NCI-H1930 (cell line): ENCODE measurements at places on chromosomes 7 and 10.

GRCh38 chr10:74585231-74586087 is 240.9 kb upstream of the KAT6B start:
- peak; percentile 38 for DNase-seq

DNA sequence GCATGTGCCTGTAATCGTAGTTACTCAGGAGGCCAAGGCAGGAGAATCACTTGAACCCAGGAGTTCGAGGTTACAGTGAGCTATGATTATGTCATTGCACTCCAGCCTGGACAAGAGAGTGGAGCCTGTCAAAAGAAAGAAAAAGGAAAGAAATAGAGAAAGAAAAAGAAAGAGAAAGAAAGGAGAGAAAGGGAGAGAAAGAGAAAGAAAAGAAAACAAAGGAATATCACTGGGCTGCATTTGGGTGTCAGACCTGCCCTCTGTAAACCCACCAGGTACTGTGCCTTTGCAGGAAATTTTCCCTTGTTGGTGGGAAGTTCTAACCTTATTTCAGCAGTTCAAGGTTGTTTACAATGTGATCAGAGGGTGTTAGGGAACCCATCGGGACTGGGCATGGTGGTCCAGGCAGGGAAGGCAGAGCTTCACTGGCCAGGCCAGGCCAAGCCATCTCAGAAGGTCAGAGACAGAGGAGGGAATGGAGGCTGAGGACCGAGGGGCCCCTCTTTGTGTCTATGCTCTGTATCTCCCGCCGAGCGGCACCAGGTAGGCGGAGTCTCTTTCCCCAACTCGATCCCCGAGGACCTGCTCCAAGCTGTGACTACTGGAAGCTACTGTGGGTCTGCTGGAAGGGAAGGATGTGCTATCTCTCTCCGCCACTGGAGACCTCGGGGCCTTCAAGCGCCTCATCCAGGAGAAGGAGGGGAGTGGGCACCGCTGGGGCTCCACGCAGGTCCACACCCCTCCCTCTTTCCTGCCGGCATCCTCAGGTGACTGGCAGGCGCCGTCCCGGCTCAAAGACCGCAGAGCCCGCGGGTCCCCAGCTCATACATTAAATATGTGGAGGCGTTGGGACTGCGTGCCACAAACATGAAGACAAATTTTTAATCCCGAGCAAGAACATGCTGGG is 15.2 kb upstream of the KAZALD1 start:
- no peak for DNase-seq

GRCh38 chr10:130935128-130935439 is 376.4 kb downstream of the TCERG1L start:
- DNase-seq = no peak

DNA sequence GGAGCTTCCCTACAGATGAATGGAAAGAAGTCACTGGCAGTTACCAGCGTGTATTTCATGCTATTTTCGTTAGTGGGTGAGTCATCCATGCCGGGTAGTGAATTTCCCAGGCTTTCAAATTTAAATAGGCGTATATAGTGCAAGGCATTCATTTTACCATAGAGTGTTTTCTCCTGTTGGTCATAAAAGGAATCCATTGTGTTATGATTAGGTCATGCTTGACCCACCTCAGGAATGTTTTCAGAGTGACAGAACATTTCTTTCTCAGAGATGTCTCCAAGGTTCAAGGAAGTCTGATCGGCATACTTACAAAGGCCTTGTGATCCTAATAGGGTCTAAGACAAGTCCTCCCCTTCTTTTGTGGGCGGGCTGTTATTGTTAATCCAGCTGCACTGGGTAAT is 110.7 kb downstream of the AKR1D1 start:
- DNase-seq = no peak

DNA sequence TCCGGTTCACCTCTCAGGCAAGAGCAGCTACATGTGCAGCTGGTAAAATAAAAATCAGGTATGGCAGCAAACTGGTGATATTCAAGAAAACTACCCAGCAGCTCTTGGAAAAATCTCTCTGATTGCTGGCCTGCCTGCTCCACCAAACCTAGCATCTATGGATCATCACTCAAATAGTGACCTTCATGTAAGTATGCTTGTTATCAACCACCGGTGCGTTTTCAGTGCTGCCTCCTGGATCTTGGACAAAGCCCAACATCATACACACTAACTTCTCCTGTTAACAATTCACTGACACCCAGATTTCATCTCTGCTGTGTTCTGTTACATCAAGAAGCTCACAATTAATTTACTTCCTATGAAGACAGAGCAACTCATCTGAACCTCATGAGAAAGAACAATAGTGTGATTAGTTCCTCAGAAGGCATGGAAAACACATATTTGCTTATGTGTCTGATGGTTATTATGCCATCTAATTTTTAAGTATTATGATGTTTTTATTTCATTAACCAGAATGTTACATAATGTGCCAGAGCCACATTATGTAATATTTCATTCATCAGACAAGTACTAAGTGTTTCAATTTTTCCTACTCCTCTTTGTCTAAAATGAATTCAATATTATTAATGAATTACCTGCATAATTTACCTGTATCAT is 8.8 kb downstream of the CDK6 start:
- DNase-seq = no peak

DNA sequence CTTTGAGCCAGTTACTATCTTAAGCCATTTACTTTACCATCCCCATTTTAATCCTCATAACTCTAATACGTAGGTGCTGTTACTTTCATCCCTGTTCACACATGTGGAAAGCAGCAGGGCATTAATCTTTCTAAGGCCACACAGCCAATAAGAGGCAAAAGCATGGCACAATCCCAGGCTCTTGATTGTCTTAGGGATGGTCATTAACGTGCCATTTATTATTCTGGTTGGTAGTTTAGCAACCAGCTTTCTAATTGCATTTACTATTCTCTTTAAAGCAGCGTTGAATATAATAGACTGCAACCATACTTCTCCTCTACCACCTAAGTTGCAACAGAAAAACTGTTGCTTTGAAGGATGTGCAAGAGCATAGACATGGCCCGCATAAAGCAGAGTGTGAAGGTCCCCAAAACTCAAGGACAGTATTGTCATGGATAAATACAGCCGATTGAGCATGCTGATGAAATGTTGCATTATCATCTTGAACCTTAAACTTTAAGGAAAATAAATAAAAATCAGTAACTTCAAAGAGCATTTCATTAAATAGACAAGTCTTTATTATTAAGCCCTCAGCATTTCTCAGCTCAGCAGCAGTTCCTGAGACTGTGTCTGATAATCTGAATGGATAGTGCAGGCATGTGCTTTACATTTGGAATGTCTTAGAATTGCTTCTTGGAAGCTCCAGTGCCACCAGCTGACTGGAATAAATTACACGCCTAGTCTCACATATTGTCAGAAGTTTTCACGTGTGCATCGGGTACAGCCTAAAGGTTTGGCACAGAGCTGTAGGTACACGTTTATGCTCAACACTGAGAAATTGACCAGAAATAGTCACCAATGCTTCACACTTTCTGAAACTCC is 467.1 kb downstream of the SDK1 start:
- DNase-seq = no peak

GRCh38 chr7:4302203-4302905 is 379.7 kb upstream of the FOXK1 start:
- no peak for DNase-seq

DNA sequence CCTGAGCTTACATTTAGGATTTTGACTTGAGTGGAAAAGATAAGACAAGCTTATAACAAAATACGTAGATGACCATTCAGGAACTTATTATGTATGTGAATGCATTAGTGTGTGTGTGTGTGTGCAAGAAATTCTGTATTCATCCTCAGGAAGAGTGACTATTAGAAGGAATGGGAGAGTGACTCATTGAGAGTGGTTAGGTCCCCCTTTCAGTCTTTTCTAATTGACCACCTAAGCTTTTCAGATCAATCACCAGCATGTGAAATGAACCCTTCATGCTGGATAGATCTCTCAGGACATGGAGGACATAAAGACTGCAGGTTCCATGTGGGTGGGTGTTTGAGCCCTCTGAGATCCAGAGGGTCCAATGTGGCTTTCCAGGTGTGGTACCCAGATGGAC is 153.5 kb downstream of the MBL2 start:
- no peak for DNase-seq

DNA sequence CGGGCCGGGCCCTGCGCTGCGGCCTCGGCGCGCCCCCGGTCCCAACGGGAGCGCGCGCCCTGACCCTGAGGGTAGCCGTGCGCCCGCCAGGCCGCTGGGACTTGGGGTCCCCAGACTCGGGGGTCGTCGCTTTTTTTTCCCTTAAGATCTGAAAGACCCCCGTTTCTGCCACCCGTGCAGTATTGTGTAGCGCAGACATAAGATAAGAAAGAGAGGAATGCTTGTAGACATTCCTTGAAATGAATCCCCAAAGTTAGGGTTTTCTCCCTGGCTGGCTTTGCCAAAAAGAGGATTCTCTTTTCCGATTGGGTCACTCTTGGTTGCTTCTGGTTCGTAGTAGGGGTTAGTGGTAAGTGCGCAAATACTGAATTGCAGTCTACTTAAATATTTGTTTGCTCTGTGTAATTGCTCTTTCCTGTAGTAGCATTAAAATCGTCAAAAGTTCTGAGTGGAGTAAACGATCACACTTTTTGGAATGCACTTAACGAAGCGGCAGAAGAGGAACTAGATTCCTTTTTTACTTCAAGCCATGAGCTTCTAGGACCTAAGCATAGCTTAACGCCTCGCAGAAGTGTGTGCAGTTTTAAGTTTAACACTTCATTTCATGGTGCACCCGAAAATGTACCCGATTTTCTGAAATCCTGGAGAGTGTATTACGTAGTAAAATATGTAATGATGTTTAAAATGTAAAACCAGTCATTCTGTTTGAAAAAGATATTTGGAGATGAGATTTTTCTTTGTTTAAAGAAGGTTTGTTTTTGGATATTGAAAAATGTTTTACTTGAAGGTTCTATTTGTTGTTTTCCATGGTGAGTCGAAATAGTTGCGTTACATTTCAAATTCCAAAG is 1.3 kb downstream of the CUL1 start:
- DNase-seq = no peak

GRCh38 chr7:150941351-150942000 is 36.6 kb downstream of the KCNH2 start:
- no peak for DNase-seq

DNA sequence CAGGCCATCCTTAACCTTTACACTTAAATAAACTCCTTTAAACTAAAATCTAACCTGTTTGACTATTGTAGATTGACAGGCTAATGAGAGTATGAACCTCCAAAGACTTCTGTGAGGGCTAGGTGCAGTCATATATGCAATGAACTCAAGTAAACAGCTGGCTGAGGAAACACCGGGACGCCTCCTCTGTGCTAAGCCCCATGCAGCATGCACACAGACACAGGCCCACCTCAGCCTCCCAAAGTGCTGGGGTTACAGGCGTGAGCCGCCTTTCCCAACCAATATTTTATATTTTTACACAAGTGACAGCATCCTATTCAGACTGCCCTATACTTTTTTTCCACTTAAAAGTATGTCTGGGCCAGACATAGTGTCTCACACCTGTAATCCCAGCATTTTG is 1.5 kb upstream of the FXYD4 start:
- DNase-seq = no peak

DNA sequence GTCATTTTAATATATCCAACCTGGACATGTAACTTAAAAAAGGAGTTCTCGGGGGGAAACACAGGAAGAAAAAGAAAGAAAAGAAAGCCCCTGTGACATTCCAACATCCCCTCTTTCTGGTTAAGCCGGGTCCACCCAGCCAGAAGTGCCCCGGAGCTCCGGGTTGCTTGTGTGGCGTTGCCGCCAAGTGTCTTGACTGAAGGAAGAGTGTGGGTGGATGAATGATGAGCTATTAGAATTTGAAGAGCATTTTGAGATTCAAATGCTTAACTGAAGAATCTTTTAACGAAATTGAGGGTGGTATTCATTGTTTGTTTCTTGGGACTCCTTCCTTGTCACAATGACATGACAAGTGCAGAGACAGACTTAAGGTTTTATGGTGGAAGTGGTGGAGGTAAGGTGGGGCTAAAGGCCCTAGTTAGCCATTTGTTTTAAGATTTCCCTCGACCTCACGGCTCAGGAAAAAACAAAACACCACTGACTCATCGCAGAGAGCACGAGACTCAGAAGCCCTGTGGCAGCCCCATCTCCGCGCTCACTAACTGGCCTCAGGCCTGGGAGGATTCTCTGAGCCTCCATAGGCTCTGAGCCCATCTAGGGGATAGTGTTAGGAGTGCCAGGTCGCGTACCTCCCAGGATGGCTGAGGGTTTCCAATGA is 1.8 kb upstream of the GLI3 start:
- DNase-seq = no peak

GRCh38 chr7:84107259-84107658 is 87.3 kb downstream of the SEMA3A start:
- DNase-seq = no peak

- no peak for DNase-seq
These were observed 9.3 kb upstream of the PRSS1 start for GRCh38 chr7:142739923-142740492.

- no peak for DNase-seq
These were observed 353.8 kb downstream of the GPR37 start for GRCh38 chr7:124411796-124412195.

DNA sequence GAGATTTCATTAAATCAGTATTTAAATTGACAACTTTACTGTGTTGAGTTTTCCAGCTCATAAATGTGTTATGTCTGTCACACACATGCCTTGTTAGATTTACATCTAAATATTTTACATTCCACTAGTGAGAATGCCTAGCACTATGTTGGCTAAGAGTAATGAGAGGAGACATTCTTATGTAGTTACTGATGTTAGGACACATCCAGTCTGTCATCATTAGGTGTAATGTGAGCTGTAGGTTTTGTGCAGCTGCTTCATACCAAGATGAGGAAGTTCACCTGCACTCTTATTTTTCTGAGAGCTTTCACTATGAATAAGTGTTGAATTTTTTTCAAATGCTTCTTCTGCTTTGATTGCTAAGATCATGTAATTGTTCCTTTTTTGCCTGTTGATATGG is 218.0 kb upstream of the IGFBP3 start:
- DNase-seq = no peak

GRCh38 chr7:154372011-154372601 is 319.9 kb downstream of the DPP6 start:
- DNase-seq = no peak

DNA sequence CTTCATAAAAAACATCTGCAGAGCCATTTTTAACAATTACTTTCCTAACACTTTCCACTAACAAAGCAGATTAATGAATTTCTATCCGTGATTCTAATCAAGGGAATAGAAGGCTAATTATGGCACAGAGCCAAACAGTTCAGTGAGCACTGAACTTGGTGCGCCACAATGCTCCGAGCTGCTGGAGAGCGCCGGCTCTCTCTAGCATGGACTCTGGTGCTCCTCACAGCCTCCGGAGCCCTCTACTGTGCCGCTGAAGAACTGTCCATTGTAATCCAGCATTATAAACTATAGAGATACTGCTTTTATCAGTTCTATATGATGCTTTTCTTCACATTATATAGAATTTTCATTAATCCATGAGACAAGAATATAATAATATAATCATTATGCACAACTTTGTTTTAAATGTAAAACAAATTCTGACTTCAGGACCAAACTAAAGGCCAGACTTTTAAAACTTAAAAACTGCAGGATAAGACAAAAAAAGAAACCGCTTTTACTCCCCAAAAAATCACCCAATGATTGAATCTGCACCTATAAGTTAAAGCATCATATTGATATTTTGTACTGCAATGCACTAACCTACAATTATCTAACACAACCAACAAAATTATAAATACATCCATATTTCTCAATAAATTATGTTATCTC is 123.6 kb downstream of the RNF32 start:
- peak; percentile 46 for DNase-seq
